BJ (cell line): ENCODE measurements at places on chromosomes 4 and X.
A peak's percentile ranks its signal among the peaks of the same experiment; 100 is the strongest.

- no peak for DNase-seq
Observed at GRCh38 chr4:104413487-104413886, 81.2 kb downstream of the CXXC4 start.

GRCh38 chr4:5892323-5893003 is 423 bp downstream of the CRMP1 start:
- no peak for DNase-seq

GRCh38 chr4:33184657-33185290 is 2464.6 kb downstream of the PCDH7 start:
- DNase-seq = no peak

DNA sequence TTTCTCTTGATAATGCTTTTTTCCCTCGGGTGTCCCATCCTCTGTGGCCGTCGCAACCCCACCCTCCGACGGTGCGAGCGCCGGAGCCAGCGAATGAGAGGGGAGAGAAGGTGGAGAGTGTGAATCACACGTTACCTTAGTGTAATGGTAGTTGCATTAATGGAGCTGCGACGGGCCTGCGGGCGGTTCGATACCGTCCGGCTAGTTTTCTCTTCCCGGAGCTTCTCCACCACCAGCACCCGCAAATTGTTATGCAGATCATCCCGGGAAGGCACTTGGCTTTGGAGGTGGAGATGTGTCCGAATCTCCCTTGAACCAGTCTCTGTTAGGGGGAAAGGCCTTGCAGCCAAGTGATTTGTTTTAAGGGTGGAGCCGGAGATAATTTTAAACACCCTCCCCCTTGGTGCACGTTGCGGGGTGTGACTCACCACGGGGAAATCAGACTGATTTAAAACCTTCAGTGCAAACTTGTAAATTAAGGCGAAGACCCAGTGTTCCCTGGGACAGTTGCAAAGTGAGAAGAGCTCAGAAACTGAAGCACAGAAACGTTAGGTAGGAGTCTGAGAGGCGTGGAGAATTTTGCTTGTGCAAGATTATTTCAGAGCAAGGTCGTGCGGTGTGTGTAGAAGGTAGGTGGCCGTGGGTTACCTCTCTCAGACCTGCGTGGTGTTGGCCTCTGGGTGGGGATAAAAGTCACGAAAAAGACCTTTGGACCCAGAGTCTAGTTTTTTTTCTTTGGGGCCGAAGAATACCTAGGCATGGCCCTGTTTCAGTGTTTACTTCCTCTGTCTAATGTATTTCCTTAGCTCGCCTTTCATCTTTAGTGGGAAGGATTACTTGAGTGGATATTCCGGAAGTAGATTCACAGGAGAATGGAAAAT is 1.3 kb downstream of the AFF1 start:
- no peak for DNase-seq

- DNase-seq = no peak
Observed at GRCh38 chrX:40877887-40878286, 142.5 kb upstream of the MED14 start.

DNA sequence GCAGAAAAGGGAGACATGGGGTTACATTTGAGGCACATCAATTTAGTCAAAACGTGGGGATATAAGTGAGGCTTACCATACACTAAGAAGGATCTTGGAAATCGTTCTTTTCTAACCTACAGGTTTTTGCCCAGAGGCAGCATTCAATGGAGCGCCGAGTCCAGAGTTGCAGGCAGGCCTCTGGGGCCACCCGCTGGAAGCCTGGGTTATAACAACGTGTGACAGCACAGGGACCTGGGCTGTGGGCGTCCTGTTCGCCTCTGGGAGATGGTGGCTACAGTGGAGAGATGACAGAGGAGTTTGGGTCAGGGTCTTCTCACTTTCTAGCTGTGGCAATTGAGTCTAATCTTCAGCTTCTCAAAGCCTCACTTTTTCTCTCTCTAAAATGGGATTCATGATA is 53.9 kb downstream of the ENPP6 start:
- DNase-seq = no peak

DNA sequence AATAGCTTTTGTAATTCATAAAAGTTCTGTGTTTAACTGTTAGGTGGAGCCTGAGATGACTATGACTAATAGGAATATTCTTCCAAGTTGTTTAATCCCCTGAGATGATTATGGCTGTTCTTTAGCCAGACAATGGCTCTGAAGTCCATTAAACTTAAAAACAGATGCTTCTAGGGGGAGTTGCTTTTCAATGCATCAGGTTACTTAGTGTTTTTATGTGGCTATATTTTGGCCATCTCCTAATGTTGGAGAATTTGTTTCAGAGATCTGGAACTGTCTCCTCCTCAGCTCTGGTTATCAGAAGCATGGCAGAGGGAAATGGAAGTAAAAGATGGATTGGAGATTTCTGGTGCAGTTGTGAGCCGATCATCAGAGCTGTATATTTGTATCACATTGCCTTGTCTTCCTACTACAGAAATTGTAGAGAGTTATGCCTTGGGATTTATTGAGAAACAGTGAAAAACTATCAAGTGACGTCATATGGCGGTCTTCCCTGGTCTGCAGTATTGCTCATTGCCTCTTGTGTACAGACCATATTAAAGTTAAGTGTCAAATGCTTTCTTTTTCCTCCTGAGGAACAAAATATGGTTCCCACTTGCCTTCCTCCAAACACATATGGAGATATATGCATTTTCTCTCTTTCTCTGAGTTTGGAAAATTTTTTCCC is 29.8 kb downstream of the SGMS2 start:
- DNase-seq = peak; percentile 26

GRCh38 chrX:113473418-113473817 is 632.8 kb upstream of the AMOT start:
- no peak for DNase-seq

- no peak for DNase-seq
Observed at GRCh38 chrX:115427861-115428410, 133.0 kb upstream of the PLS3 start.

DNA sequence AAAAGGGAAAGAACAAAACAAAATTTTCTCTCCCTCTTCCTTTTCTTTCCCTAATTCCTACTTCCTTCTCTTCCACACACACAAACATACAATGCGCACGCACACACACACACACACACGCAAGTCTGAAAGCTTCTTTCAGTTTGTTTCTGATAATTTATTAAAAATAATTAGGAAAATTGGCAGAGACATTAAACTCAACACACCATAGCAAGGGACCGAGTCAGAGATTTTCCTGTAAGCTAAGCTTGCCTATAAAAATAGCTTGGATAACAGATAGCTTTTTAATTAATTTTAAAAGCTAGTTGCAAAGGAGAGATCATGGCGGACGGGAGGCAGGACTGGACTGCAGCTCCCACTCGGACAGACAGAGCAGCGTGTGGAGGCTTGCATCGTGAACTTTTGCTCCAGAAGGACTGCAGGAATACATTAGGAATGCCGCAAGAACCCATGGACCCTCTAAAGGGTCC is 92.6 kb upstream of the MAPK10 start:
- no peak for DNase-seq

DNA sequence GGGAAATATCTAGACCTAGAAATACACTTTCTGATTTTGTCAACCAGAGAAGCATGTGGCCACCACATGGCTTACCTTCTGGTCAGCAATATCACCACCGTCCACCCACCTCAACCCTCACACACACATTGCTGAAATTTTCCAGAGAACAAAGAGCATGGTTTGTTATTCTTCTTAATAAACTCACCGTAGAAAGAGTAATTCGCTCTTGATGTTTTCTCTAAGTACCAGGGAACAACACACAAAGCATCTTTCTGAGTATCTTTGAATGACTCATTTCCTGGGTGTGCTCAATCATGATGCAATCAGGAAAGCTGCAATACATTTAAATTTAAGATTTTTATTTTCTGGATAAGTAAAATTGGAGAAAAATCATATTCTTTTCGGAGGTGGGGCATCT is 24.7 kb upstream of the LRAT start:
- no peak for DNase-seq

DNA sequence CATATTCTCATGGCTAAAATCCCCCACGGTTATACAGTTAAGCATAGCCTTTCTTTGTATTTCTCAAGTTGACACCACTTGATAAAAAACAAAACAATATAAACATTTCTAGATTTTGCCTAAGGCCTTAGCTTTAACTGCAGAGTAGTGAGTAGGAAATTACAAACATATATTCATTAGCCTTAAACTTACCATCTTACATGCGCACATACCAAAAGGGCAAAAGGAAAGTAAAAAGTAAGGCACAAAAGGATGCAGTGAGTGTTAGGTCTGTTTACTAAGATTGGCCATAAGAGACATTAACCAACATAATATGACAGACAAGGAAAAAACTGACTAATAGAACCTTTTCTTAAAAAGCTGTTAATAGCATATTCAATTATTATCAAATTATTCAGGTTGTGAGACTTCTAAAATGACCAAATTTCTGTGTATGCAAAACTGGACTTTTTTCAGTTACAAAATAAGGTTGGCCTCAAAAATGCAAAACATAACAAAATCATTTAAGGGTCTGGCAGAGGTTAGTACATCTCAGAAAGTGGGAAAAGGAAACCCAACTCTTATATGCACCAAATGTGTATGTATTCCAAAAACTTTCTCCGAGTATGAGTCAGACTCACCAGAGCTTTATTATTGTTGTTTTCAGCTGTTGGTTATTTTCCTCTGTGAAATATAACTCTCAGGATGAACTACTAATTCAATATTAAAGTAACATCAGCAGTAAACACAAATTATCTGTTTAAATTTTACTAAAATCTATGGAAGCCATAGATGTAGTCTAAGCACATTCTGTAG is 39.9 kb downstream of the SEPSECS start:
- DNase-seq = no peak

DNA sequence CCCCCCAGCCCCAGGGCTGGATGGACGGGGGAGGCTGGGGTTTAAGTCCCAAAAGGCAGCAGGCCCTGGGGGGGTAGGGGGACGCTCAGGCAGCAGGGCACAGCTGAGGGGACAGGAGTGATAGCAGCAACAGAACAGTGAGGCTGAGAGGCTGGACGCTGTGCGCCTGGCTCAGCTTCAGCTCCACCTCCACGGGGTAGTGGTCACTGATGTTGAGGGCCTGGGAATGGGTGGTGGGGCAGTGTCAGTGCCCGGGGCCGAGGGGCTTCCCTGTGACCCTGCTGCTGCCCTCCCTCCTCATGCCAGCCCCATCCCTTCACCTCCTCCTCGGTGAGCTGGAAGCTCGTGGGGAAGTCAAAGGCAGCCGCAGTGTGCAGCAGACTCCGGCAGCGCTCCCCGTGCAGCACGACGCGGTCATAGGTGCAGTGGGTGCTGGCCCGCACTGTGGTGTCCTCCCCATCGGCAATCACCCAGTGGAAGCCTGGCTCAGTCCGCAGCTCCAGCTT is 4.5 kb downstream of the RPL10 start:
- no peak for DNase-seq

DNA sequence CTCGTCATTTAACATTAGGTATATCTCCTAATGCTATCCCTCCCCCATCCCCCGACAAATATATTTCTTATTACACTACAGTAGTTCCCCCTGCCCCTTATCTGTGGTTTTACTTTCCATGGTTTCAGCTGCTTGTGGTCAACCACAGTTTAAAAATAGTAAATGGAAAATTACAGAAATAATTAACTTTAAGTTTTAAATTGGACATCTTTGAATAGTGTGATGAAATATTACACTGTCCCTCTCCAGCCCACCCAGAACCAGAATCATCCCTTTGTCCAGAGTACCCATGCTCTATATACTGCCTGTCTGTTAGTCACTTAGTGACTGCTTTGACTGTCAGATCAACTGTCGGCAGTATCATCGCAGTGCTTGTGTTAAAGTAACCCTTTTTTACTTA is 47.4 kb upstream of the VEGFC start:
- no peak for DNase-seq
